ENCODE measurements at places on chromosomes 5 and 9.

GRCh38 chr9:121645003-121645402 is 6.4 kb upstream of the DAB2IP start:
- no peak for DNase-seq

- DNase-seq = no peak
These were observed 17.0 kb upstream of the MVB12B start for GRCh38 chr9:126309427-126310189.

- no peak for DNase-seq
These were observed 17.5 kb downstream of the SLC31A1 start for GRCh38 chr9:113238859-113239232.

GRCh38 chr9:113541019-113541900 is 77.7 kb downstream of the RGS3 start:
- peak; percentile 49 for DNase-seq

DNA sequence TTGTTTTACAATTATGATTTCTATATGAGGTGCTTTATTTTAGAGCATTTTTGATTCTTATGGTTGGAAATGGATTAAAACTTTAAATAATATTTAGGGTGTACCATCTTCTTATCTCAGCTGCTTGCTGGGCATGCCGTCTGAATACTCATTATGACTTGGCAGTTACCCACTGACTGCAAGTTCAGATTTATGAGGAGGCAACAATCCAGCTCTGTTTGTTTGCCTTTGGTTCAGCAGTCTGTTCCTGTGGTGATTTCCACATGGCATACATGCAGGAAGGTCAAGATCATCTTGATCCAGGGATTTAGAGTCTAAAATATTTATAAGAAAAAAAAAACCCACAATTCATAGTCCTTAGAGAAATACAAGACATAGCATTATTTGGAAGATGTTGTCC is 1254.5 kb upstream of the NUDT12 start:
- DNase-seq = no peak

- no peak for DNase-seq
These were observed 174.7 kb downstream of the NR3C1 start for GRCh38 chr5:143228597-143229293.

GRCh38 chr9:94919376-94920098 is 193.0 kb downstream of the AOPEP start:
- no peak for DNase-seq

- DNase-seq = no peak
These were observed 161.2 kb upstream of the PTPRD start for GRCh38 chr9:10774051-10774450.

- peak; percentile 36 for DNase-seq
These were observed 54.5 kb downstream of the DIAPH1 start for GRCh38 chr5:141564216-141564692.

DNA sequence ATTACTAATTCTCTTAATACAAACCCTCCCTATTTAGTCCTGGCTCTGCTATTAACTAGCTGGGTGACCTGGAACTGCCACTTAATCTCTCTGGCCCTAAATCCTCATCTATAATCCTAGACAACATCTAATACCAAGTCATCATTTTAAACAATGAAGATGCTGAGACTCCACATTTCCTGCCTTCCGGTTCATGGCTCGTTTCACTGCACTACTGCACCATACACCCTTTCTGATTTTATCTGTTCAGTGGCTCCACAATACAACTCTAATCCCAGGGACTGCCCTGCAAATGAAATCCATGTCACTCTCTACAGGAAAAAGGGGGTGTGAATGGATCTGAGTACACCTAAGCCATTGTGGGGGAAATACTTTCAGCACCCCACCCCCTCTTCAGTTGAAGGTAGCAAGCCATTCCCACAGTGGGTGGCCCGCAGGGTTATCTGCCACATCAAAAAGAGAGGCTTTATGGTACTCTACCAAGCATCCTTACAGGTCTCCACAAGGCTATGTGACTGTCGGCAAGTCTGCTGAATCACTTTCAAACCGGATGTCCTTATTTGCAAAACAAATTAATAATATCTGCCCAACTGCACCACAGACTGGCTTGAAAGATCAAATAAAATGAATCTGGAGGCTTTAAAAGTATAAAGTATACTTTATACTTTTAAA is 89.5 kb downstream of the EPB41L4A start:
- DNase-seq = no peak

DNA sequence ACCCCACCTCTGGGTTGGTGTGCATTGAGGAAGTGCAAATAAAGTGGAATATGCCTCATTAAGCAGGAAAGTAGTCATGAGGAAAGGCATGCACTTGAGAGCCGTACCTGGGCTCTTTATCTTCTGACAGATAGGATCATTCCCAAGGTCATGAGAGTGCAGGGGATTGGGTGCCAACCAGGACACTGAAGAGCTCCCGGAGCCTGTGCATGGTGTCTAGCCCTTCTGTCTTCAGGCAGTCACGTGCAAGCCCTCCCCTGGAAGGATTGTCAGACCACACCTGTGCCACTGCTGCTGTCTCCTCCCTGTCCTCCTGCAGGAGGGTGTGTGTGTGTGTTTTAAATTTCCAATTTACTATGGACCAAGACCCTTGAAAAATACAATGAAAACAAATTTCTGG is 69.6 kb downstream of the PDE8B start:
- DNase-seq = no peak

- DNase-seq = peak; percentile 3
These were observed 72.1 kb upstream of the ARAP3 start for GRCh38 chr5:141753971-141754713.

- no peak for DNase-seq
These were observed 53.0 kb downstream of the PSD2 start for GRCh38 chr5:139848508-139849100.

DNA sequence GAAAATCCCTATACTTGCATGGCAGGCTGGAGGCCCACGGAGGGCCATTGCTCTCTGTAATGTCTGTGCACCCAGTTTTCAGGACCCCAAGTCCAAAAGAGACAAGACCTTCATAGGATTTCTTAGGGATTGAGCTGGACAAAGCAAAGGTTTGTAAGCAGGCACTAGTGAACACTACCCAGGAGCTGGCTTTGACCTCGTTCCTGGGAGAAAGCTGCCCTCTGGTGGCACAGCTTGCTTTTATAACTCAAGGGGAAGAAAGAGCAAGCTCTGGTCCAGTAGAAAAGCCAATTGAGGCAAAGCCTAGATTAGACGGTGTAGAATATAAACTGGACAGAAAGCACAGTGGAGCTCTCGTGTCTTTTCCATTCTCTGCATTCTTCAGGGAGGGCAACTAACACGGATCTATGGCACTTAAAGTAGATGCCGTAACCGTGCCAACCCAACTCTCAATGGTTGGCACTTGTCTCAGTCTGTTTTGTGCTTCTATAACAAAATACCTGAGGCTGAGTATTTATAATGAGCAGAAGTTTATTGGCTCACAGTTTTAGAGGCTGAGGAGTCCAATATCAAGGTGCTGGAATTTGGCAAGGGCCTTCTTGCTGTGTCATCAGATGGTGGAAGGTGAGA is 7.9 kb downstream of the GABRP start:
- peak; percentile 51 for DNase-seq

DNA sequence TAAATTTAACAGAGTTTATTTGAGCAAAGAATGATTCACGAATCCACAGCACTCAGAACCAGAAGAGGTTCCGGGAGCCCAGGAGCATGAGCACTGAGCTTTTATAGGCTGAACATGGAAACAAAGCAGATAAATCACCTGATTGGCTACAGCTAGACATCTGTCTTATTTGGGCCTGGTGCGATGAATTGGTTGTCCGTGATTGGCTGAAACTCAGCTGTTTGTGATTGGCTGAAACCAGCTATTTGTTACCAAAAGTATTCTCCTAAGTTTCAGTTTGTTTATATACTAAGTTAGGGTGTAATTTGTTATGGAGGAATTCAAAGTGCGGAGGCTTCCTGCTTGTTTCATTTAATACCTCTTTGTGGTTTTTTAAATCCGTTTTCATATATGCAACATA is 15.8 kb upstream of the LCP2 start:
- DNase-seq = no peak

DNA sequence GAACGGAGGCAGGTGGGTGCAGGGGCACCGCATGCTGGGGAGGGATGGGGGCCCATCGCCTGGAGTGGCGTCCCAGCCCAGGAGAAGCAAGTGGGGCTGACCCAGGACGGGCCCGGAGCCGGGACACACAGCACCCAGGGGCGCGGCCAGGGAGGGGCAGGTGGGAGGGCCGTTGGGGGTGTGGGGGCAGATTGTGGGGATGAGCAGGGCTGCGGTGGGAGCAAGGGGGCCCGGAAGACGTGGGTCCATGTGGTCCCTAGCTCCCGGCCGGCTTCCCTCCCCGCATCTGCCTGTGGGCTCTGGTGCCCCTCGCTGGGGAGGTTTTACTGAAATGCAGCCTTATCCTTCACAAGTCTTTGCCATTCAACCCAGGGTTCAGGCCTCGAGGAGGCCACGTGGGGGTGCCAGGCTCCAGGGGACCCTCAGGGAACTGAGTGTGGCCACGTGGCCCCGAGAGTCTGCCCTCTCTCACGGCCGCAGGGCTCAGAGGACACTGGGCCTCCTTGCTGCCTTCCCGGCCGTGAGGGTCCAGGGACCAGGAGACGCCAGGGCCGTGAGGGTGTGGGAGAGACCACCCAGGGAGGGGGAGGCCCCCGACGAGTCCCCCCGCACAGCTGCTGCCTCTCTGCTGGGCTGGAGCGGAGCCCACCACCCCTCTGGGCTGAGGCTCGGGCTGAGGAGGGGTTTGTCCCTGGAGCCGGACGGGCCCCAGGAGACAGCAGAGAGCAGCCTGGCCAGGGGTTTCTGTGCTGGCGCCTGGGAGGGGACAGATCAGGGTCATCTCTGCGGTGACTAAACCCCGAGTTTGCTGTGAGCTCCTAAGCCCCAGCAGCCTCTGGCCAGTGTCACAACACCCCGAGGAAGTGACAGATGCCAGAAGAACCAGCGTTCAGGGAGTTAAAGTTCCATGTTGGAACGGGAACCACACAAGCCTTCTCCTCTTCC is 35.2 kb downstream of the SLC9A3 start:
- DNase-seq = no peak

DNA sequence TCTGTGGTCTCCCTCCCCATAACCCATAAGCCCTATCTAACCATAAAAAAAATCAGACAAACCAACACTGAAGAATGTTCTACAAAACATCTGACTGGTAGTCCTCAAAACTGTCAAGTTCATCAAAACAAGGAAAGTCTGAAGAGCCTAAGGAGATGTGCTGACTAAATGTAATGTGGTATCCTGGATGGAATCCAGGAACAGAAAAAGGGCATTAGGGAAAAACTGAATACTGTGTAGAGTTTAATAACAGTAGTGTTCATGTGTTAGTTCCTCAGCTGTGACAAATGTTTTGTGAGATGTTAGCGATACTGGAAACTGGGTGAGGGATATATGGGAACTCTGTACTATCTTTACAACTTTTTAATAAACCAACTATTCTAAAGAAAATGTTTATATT is 75.7 kb upstream of the EQTN start:
- no peak for DNase-seq

GRCh38 chr5:170287532-170287931 is 10.0 kb downstream of the LCP2 start:
- no peak for DNase-seq

GRCh38 chr5:110769000-110769681 is 30.3 kb downstream of the SLC25A46 start:
- no peak for DNase-seq

DNA sequence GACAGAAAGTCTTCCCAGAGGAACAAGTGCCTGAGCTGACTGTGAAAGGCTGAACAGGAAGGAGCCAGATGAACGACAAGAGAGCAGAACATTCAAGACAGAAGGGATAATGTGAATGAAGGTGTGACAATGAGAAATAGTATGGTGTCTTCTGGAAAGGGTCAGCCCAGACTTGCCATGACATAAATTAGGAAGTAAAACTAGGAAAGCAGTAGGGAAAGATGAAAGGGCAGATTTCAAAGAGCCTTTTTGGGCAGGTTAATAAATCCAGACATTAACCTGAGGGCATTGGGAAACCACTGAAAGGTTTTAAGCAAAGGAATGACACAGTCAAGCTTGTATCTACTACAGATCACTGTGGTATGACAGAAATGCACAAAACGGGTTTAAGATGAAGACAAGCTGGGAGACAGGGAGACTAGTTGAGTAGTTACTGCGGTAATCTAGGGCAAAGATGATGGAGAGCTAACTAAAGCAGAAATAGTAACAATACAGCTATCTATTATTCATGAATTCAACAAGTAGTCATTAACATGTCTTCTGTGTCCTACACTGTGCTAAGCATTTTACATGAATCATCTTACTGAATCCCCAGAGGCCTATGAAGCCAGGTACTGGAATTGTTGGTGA is 580.9 kb upstream of the WWC1 start:
- no peak for DNase-seq

GRCh38 chr9:9341203-9341602 is 1271.6 kb downstream of the PTPRD start:
- DNase-seq = no peak

DNA sequence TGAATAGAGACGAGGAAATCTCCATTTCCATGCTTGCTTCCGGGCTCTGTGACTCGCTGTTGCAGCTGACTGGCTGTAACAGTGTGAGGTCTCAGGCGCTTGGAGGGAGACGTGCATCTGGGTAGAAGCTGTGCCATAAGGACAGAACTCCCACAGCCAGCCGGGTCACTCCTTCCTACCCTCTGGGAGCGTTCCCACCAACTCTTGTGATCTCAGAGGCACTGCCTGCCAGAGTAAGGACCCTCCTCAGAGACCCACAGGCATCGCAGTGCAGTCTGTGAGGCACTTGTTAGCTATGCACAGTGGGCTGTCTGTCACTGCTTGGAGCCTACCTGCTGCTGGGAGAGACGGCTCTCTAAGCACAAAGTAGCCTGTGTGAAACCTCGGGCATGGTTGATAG is 203.4 kb upstream of the SEMA6A start:
- peak; percentile 82 for DNase-seq

GRCh38 chr5:176424181-176424580 is 7.8 kb upstream of the CLTB start:
- no peak for DNase-seq

DNA sequence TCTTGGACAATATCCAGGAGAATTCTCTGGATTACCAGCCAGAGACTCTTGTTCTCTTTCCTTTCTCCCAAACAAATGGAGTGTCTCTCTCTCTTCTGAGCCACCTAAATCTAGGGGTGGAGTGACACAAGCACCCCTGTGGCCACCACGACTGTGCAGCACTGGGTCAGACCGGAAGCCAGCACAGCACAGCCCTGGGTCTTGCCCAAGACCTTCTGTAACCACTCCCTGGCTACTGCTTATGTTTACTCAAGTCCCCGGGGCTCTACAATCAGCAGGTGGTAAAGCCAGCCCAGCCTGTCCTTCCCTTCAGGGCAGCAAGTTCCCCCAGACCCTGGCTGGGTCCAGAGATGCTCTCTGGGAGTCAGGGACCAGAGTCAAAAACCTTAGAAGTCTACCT is 110.0 kb upstream of the TUT7 start:
- DNase-seq = no peak

GRCh38 chr5:149011084-149011483 is 51.8 kb downstream of the SH3TC2 start:
- no peak for DNase-seq

Data from posterior cingulate gyrus (tissue), 11 donors.